ENCODE measurements at places on chromosomes 16 and 17.

DNA sequence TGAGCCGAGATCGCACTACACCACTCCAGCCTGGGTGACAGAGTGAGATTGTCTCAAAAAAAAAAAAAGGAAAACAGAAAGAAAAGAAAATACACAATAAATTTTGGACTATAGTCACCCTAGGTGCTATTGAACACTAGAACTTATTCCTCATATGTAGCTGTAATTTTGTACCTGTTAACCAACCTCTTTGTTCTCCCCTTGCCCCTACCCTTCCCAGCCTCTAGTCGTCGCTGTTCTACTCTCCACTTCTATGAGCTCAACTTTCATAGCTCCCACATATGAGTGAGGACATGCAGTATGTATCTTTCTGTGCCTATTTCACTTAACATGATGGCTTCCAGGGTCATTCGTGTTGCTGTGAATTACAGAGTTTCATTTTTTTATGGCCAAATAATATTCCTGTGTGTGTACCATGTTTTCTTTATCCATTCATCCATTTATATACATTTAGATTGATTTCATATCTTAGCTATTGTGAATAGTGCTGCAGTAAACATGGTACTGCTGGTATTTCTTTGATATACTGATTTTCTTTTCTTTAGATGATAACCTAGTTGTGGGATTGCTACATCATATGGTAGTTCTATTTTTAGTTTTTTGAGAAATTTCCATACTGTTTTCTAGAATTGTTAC is 28.3 kb downstream of the VPS35L start:
- no peak for DNase-seq

- no peak for DNase-seq
Observed at GRCh38 chr17:37239690-37240334, 136.0 kb upstream of the C17orf78 start.

DNA sequence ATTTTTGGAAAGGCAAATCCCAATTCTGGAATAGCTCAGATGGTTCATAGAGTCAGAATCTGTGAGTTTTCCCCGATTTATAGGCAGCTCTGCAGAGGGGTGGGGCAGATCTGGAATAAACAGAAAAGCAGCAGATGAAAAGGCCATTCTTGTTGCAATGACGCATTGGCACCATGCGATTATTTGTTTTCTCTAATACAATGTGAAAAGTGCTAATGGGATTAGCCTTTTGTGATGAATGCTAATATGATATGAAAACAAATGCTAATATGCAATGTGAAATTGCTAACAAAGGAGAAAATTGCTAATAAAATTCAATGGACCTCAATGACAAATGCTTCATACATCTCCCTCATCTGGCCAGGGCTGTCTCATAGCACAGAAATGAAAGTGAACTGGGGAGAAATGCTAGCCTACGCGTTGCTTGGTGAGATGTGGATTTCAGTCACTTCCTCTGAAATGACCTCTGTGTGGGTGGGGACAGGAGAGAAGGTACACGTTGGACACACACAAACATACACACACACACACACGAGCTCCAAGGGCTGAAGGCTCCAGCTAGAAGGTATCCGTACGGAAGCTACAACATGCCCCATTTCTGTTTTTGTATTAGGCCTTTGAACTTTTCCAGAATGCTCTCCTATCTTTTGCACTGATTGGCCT is 394.5 kb downstream of the XYLT1 start:
- DNase-seq: no peak

DNA sequence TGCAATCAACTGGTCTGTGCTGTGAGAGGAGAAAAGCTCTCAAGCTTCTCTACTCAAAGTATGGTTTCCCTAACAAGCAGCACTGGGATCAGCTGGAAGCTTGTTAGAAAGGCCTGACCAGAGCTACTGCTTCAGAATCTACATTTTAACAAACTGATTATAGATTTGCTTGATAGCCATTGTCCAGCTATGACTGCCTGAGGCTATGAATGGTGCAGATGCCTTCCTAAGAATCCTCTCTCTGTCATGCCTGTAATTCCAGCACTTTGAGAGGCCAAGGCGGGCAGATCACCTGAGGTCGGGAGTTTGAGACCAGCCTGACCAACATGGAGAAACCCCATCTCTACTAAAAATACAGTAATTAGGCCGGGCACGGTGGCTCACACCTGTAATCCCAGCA is 28.6 kb downstream of the PKD1L3 start:
- no peak for DNase-seq

DNA sequence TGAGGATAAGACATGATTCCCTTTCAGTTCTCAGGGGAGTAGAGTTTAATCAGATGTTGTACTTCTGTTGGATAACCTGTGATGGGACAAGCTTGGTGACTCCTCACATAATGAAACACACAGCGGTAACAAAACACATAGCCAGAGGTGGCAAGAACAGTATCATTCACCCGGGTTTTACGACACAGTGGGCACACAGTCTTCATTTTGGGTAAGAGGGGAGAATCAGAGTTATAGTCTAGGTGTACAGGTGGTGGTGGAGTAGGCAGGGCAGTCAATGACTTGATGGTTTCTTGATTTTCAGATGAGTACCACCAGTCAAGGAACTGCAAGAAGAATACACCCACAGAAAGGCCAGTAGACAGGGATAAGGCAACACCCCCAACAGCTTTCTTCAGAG is 2.6 kb downstream of the PEX12 start:
- no peak for DNase-seq

DNA sequence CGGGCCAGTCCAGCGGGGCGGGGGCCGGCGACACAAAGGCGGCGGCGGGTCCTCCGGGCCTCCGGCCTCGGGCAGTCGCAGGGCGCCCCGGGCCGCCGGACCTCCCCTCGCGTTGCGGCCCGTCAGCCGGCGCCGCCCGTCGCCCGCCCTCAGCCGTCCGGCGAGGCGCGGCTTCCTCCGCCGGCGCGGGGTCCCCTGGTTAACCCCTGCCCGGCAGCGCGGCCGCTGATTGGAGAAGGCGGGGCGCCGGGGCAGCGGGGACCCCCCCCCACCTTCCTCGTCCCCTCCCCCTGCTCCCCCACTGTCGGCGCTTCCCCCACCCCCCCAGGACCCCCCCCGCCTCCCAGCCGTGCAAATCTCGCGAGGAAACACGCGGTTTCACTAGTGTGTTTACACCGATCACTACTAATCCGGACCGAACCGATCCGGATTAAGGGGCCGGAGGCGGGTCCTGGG is at the start of gene TLK2:
Gene TLK2, plus strand, starts transcription at position 402 of the 456 bp plus-strand sequence. CDS start 2,301 bp downstream, outside the sequence.
- peak; percentile 74 for DNase-seq

DNA sequence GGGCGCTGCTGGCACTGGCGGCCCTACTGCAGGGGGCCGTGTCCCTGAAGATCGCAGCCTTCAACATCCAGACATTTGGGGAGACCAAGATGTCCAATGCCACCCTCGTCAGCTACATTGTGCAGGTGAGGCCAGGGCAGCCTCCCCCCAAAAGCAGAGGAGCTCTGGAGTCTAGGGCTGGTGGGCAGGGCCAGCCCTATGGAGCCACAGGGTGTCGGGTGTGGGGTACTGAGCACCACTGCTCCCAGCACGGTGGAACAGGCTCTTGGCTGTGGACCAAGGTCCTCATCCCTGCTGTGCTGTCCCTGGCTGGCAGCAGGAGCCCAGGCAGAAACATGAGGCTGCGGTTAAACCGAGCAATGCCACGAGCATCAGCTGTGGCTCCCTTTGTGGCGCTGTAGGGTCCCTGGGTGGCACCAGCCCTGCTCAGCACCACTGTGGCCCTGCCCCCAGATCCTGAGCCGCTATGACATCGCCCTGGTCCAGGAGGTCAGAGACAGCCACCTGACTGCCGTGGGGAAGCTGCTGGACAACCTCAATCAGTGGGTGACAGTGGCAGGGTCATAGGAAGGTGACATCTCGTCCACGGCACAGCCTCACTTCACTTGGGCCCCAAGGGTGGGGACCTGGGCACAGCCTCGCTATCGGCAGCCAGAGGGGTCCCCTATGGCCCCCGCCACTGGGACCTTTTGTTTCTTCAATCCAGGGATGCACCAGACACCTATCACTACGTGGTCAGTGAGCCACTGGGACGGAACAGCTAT is 1.1 kb downstream of the DNASE1 start:
- no peak for DNase-seq

DNA sequence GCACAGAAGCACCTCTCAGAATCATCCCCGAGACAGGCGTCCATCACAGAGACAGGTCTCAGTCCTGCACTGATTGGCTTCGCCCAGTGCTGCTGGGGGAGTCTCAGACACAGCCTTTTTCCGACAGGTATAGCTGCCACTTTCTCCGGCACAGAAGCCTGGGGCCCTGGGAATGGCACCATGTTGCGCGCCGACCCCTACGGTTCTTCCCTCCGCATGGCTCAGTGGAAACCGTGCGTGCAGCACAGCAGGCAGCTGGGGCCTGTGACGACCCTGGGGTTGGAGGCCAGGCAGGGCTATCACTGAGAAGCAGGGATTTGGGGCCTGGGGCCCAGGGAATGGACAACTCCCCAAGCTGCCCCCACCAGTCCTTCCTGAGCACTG is 29.7 kb upstream of the CDH15 start:
- DNase-seq: no peak

All from stimulated activated CD4-positive, alpha-beta T cell treated with anti-CD3 and anti-CD28 coated beads, Interleukin-1b, Interleukin-23, amount 100 ng/mL, for 4 hours (primary cell).